G401 (cell line): ENCODE measurements at places on chromosomes 11 and 22. TPM values are rescaled to one million over a fixed set of nuclear protein-coding genes. Genes with fewer than 3 reads are reported as not detected.

PLXNB2 gene
- total RNA-seq, result 93.4 and 100 TPM in 2 replicates

HTR3B gene
- total RNA-seq, result not detected in 2 replicates

TIGD3 gene
- 0.12 and 1.9 TPM in 2 replicates for total RNA-seq

DNA sequence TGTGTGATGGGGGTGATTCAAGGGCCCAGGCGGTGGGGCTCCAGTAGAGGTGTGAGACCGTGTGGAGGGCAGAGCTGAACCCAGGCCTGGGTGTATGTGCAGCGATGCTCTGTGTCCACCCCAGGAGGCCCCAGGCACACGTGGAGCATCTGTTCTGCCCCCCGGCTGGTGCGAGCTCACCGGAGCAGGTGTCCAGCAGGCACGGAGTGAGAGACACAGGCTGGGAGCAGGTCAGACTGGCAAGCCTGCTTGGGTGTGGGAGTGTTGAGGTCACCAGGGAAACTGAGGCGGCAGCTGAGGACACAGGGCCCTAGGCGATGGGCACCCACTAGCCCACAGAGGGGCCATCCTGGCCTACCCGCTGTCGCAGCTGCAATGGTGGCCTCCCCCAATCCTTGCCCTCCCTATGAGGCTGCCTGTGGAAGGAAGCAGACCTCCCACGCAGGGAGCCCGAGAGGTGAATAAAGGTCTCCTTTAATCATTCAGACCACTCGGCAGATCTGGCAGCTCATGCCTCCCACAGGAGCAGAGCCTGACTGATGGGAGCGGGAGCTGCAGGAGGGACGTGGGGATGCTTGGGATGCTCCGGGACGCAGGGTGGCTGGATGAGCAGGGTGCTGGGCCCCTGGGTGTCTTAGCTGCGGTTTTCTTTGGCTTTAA, 1165.1 kb downstream of the BRD1 start:
- DNase-seq, result no peak
